ENCODE measurements at places on chromosomes 3 and 15.
A peak's percentile ranks its signal among the peaks of the same experiment; 100 is the strongest.

- DNase-seq = no peak
- H3K36me3 ChIP-seq = no peaks in the 10 kb centered on the region
- no peak overlapping the region for H3K4me3 ChIP-seq
- H3K27ac ChIP-seq = no peak overlapping the region
These were observed 180.7 kb upstream of the LMCD1 start for GRCh38 chr3:8320711-8321458.

DNA sequence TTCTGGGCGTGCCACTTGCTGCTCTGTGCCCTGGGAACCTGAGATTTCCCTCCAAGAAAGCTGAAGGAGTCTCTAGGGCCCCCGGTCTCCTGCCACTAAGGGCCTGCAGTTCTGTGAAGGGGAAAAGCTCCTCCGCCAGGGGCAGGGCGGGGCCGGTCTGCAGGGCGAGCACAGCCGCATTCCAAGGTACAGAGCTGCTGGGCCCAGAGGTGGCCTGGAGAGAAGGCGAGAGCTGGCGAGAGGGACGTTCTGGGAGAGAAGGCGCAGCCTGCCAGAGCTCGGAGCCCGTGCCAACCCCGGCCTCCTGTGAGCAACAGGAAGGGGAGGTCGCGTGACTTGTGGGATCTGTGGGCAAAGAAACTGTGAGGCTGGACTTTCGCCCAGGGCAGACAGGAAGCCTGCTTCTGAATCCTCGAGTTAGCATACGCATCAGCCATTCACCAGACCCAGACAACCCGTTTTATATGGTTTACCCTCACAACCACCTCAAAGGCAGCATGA lies 500.4 kb downstream of the SHQ1 start:
- no peak overlapping the region for H3K4me3 ChIP-seq
- H3K27me3 ChIP-seq = peaks cover 3% of the 10 kb centered on the region
- peak overlapping the region; percentile 57 for H3K27ac ChIP-seq

GRCh38 chr15:56817321-56818080 lies 84.2 kb upstream of the ZNF280D start:
- no peak for DNase-seq
- peaks cover 8% of the 10 kb centered on the region for H3K4me1 ChIP-seq
- no peaks in the 10 kb centered on the region for H3K27me3 ChIP-seq
- H3K4me3 ChIP-seq = no peak overlapping the region
- H3K36me3 ChIP-seq = no peaks in the 10 kb centered on the region

GRCh38 chr3:145032791-145033190 lies 1061.2 kb downstream of the DIPK2A start:
- no peak for DNase-seq
- no peaks in the 10 kb centered on the region for H3K27me3 ChIP-seq
- H3K36me3 ChIP-seq = no peaks in the 10 kb centered on the region
- no peak overlapping the region for H3K4me3 ChIP-seq

GRCh38 chr15:74798388-74799254 lies 14.0 kb upstream of the LMAN1L start:
- H3K4me3 ChIP-seq = no peak overlapping the region
- H3K27ac ChIP-seq = peak overlapping the region; percentile 76
- H3K4me1 ChIP-seq = peaks cover 42% of the 10 kb centered on the region
- no peaks in the 10 kb centered on the region for H3K27me3 ChIP-seq
- peak; percentile 37 for DNase-seq

- no peaks in the 10 kb centered on the region for H3K36me3 ChIP-seq
- H3K27ac ChIP-seq = no peak overlapping the region
- no peak for DNase-seq
These were observed 15.9 kb downstream of the TM4SF4 start for GRCh38 chr3:149490260-149490971.

DNA sequence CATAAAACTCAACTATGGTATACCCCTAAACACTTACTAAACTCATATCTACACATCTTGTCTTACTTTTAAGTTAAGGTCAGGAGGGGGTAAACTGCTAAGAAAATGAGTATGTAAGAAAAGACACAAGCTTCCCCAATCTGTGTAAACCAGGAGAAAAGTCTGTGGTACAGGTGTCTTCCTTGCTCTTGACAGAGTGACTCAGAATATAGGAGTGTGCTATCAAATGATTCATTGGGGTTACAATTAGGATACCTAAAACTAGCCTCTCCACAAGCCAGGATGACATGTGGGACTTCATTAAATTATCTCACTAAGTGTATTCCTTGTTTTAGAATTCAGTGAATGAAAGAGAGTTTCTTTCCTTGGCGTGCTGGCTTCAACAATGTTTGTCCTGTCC lies 274.8 kb downstream of the BBX start:
- no peak for DNase-seq
- peaks cover 19% of the 10 kb centered on the region for H3K36me3 ChIP-seq
- H3K27ac ChIP-seq = no peak overlapping the region
- no peak overlapping the region for H3K4me3 ChIP-seq

- H3K4me1 ChIP-seq = no peaks in the 10 kb centered on the region
- no peak for DNase-seq
- no peak overlapping the region for H3K27ac ChIP-seq
- H3K27me3 ChIP-seq = no peaks in the 10 kb centered on the region
- no peaks in the 10 kb centered on the region for H3K36me3 ChIP-seq
- H3K4me3 ChIP-seq = no peak overlapping the region
These were observed 174.7 kb upstream of the CNTN3 start for GRCh38 chr3:74789111-74789510.

- H3K27ac ChIP-seq = no peak overlapping the region
- H3K27me3 ChIP-seq = peaks cover 9% of the 10 kb centered on the region
- DNase-seq = no peak
- H3K4me1 ChIP-seq = no peaks in the 10 kb centered on the region
- no peak overlapping the region for H3K4me3 ChIP-seq
These were observed 124.6 kb downstream of the NTRK3 start for GRCh38 chr15:88131937-88132336.

DNA sequence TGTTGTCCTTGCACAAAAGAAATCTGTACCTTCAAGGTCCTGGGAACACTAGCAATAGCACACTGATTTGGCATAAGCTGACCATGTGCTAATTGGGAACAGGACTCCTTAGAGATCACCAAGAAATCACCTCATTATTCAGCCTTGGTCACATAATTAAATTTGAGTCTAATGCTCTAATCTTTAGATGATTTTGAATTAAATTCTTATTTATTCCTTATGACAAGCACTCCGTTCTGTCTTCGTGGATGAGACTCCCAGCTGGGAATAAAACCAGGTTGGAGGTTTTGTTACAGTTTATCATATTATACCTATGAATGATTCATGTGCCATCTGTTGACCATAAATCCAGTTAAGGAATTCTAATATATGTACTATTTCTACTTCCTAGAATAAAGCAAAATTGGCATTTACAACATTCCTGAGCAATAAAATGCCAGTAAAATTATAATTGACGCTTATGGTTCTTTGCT lies 162.2 kb downstream of the MYRIP start:
- H3K4me1 ChIP-seq = no peaks in the 10 kb centered on the region
- no peak overlapping the region for H3K27ac ChIP-seq
- no peaks in the 10 kb centered on the region for H3K27me3 ChIP-seq
- no peak for DNase-seq
- H3K36me3 ChIP-seq = no peaks in the 10 kb centered on the region

DNA sequence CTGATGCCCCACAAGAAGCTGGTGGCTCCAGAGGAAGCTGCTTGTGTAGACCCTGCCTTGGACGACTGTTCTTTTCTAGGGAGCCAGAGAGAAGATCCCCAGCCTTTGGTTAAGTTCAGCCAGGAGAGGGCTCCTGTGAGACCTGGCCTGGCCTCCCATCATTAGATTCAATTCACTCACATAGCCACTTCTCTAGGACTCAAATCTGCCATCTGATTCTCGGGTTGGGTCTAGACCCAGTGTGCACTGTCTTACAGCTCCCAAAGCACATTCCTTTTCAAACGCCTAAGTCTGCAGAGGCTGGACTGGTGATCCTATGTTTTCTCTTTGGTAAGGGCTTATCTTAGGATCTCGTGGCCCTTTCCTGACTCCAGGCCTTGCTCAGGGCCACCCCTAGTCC lies 81.7 kb upstream of the NPHP3 start:
- no peak overlapping the region for H3K4me3 ChIP-seq
- H3K27ac ChIP-seq = no peak overlapping the region
- H3K4me1 ChIP-seq = no peaks in the 10 kb centered on the region

- no peak for DNase-seq
- peaks cover 25% of the 10 kb centered on the region for H3K27me3 ChIP-seq
- no peak overlapping the region for H3K4me3 ChIP-seq
- no peaks in the 10 kb centered on the region for H3K36me3 ChIP-seq
These were observed 7.7 kb downstream of the PLD1 start for GRCh38 chr3:171802590-171802956.

GRCh38 chr3:30186741-30187219 lies 419.6 kb upstream of the TGFBR2 start:
- H3K4me3 ChIP-seq = no peak overlapping the region
- no peaks in the 10 kb centered on the region for H3K36me3 ChIP-seq
- H3K27ac ChIP-seq = no peak overlapping the region

GRCh38 chr3:100401674-100402041 lies 319 bp downstream of the LNP1 start:
- H3K27ac ChIP-seq = peak overlapping the region; percentile 95
- no peak for DNase-seq
- H3K27me3 ChIP-seq = no peaks in the 10 kb centered on the region

DNA sequence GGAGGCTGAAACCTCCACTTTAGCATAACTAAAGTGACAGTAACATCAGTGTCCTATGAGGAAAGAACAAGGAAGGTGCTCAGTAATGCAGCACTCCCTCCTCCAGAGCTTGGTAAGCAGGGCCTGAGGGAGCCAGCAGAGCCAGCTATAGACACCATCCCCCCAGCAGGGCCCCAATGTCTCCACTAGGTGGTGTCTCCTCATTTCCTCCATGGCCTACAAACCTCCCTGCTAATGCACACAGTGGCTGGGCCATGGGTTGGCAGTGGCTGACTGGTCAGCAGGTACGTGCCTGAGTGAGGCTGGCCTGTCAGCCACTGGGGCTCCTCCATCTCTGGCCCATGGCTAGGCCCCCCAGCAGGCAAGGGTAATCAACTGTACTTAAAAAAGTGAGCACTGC lies 13.6 kb downstream of the MRPS25 start:
- no peak overlapping the region for H3K4me3 ChIP-seq
- peaks cover 19% of the 10 kb centered on the region for H3K4me1 ChIP-seq
- H3K27me3 ChIP-seq = no peaks in the 10 kb centered on the region
- DNase-seq = peak; percentile 49

- no peak overlapping the region for H3K4me3 ChIP-seq
- peaks cover 14% of the 10 kb centered on the region for H3K4me1 ChIP-seq
- no peak overlapping the region for H3K27ac ChIP-seq
- H3K27me3 ChIP-seq = peaks cover 12% of the 10 kb centered on the region
- peaks cover 4% of the 10 kb centered on the region for H3K36me3 ChIP-seq
These were observed 78.8 kb upstream of the CTNNB1 start for GRCh38 chr3:41120460-41120859.

DNA sequence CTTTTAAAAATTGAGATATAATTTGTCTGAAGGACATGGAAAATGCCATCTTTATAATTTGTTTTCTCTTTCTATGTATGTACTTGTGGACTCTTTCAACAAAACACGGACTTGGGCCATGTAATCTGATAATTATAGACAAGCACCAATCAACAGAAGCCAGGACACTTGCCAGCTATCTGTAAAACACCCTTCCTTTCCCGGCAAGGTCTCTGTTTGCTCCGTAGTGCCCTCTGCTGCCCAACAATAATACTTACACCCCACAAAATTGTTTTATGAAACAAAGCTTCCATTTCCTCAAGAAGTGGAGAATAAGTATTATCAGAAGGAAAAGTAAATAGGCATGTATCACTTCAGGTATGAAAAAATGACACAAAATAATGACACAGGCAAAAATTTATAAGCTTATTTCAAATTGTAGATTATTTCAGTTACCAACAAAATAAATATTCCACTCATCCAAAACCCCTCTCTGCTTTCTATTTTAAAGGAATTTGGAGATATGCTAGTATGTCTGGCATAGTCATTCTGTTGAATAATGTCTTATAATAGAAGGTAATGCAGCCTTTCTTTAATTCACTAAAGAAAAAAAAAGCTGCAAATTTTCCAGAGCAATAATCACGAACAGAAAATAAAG lies 32.8 kb downstream of the MYH15 start:
- H3K4me3 ChIP-seq = no peak overlapping the region
- peaks cover 2% of the 10 kb centered on the region for H3K27me3 ChIP-seq
- H3K36me3 ChIP-seq = no peaks in the 10 kb centered on the region
- H3K4me1 ChIP-seq = peaks cover 2% of the 10 kb centered on the region
- peak; percentile 58 for DNase-seq

GRCh38 chr3:99686469-99686868 lies 48.1 kb downstream of the COL8A1 start:
- H3K4me1 ChIP-seq = no peaks in the 10 kb centered on the region
- no peak overlapping the region for H3K4me3 ChIP-seq
- H3K27me3 ChIP-seq = peaks cover 4% of the 10 kb centered on the region
- no peak for DNase-seq

DNA sequence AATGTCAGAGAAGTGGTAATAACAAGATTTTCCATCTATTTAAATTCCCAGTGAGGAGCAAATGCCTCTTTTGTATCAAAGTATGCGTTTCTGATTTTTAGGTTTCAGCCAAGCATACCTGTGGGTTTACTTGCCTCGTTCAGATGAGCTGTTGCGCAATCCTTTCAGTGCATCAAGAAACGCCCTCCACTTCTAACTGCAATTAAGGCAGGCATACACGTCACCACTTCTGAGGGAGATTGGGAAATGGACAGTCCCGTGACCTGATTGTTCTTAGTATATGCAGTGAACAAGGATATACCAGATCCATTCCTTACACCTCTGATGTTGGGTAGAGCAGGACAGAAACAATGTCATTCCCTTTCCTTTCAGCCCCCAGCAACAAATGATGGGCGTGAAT lies 219.0 kb downstream of the ITPR1 start:
- H3K27me3 ChIP-seq = no peaks in the 10 kb centered on the region
- peaks cover 27% of the 10 kb centered on the region for H3K4me1 ChIP-seq
- no peak overlapping the region for H3K27ac ChIP-seq
- H3K4me3 ChIP-seq = no peak overlapping the region
- no peak for DNase-seq

DNA sequence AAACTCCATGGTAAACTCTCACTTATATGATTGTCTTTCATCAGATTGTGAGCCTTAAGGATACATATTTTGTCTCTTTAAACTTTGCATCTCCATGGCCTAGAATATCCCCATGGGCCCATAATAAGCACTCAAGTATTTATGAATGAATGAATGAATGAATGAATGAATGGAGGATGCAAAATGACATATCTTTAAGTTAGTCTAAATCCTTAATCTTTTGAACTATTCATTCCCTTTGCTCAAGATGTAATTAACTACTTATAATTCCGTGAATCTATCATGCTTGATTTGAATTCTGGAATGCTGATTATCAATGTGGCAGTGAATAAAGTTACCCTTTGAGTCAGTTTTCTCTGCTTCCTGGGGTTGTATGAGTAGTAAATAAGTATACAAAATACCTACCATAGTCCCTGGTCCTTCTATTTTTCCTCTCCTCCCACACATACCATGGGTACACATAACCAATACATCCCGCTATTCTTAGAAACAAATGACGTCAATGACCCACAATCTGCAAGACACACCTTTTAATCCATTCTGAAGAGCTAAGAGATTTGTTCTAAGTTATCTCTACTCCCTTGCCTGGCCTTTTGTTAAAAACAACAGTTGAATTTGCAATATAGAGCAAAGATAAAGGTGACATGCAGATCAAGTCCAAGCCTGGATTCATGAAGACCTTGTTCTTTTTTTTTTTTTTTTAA lies 94.5 kb downstream of the FBN1 start:
- no peak overlapping the region for H3K4me3 ChIP-seq
- H3K4me1 ChIP-seq = no peaks in the 10 kb centered on the region
- peaks cover 10% of the 10 kb centered on the region for H3K27me3 ChIP-seq
- no peak overlapping the region for H3K27ac ChIP-seq

GRCh38 chr3:28786446-28786845 lies 437.8 kb upstream of the AZI2 start:
- no peaks in the 10 kb centered on the region for H3K27me3 ChIP-seq
- no peak overlapping the region for H3K27ac ChIP-seq
- no peak overlapping the region for H3K4me3 ChIP-seq
- H3K4me1 ChIP-seq = no peaks in the 10 kb centered on the region

Data from activated naive CD8-positive, alpha-beta T cell treated with anti-CD3 and anti-CD28 coated beads, Interleukin-2, amount 10 ng/mL, durations not matched to agents 7 days and 5 days (primary cell).